ENCODE measurements at places on chromosomes 13 and 19.

GRCh38 chr19:45160870-45161737, at the start of gene NKPD1:
TSS of gene NKPD1 (minus strand) at chr19:45160982. CDS start at chr19:45160150, 832 bp downstream.
- DNase-seq = no peak

DNA sequence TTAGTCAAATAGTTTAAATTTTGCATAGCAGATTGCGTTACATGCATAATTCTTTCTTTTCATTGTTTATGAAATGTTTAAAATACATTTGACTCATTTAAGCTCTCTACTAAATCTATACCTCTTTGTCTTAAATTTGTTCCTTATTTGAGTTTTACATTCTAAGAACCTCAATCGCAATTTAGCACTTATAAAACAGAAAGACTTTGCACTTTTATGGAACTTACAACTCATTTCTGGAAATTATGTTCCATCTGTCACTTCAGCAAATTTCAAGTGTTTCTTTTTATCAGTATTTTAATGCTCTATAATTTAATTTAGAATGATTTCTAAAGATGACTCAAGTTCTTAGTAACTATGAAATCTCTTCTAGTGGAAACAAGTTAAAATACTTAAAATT, 1505.8 kb upstream of the SPRY2 start:
- no peak for DNase-seq

DNA sequence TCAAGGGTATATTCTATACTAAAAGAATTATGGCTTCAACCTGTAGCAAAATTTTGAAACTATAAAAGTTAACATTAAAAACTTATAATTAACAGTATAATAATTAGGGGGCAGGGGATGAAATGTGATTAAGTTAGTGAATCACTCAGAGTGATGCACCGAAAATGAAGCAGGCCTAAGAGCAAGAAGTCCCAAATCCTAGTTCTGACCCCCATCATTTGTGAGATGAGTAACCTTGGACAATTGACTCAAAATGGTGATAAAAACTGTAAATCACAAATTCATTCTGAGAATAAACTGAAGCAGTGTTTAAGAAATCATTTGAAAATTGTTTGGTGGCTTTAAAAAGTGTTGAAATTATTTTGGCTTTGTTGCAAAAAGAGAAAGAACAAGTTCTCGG, 56.8 kb downstream of the KLF12 start:
- DNase-seq = no peak

DNA sequence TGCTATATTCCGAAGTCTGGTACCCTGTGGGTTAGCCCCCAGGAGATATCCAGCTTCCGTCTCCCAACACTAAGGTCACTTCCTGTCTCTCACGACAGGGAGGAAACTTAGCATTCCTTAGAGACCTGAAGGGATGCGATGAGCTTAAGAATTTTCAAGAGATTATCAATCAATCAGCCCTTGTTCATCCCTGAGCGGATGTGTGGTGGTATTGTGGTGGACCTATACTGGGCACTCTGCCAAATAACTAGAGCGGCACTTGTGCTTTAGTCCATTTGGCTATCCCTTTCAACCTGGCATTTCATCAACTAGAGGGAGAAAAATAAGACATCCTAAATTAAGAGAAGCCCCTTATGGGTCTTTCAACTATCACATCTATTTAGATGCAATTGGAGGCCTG, 30.9 kb upstream of the ZNF562 start:
- DNase-seq = no peak

GRCh38 chr19:44772959-44773358, 4.7 kb upstream of the CBLC start:
- DNase-seq = no peak

- DNase-seq = no peak
Observed at GRCh38 chr19:12799742-12800465, 1.7 kb downstream of the PRDX2 start.

DNA sequence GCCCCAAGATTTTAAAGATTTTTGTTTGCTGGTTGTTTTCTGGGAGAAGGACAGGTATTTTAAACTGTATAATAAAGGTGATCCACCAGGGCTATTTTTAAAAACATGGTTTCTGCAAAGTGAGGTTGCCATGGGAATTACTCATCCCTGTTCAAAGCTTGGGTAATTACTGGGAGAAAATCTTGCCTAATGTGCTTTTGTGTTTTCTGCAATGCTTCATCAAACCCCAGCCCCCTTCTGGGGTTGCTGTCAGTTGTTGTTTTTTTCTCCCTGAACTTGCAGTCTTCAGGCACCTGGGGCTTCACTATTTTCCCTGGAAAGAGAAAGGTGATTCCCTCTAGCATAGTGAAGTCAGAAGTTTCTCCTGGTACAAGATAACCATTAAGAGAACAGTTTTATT, 277.2 kb downstream of the NALCN start:
- DNase-seq = no peak

GRCh38 chr13:32073180-32073864, 41.7 kb downstream of the FRY start:
- DNase-seq = no peak

DNA sequence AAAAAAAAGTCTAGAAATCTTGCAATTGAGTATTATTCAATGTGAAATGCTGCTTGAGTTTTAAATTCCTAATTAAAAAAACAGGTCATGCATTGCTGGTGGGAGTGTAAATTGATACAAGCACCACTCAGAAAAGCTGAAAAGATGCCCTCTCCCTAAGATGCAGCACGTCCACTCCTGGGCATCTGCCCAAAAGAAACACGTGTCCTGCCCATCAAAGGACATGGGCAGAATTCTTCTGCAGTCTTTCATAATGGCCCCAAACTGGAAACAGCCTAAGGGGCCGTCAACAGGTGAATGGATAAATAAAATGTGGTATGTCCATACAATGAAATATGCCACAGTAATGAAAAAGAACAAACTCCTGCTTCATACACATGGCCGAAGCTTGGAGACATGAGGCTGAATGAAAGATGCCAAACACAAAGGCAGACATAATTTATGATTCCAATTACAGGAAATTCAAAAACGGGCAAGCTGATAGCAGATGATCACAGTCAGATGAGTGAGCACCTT, 7.8 kb downstream of the POU2F2 start:
- no peak for DNase-seq

GRCh38 chr19:35076657-35077056, 35.1 kb downstream of the HPN start:
- no peak for DNase-seq

GRCh38 chr13:99228737-99229691, 28.4 kb downstream of the UBAC2 start:
- no peak for DNase-seq

- no peak for DNase-seq
Observed at GRCh38 chr13:39815345-39816111, 160.1 kb downstream of the COG6 start.

GRCh38 chr13:79722885-79723445, 242.0 kb downstream of the NDFIP2 start:
- DNase-seq = no peak

GRCh38 chr19:2043961-2044708, 6.9 kb downstream of the MKNK2 start:
- DNase-seq = no peak
